ENCODE measurements at places on chromosomes 4 and X.

DNA sequence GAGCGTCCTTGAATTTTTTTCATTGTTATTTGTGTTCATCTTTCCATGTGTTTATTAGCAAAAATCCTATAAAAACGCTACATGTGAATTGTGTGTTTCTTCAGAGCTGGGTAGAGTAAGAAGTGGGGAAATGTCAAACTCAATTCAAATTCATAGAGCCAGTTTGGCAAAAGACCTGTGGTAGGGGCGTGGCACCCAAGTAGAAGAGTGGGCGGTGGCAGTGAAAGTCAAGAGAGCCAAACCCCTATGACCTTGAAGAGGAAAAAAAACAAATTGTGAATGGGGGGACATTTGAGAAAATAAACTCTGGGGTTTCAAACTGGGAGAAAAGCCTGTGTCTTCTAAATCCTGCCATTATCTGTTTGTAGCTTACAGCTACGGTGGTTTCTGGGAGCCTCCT, 4.4 kb upstream of the FOXO4 start:
- no peak for DNase-seq

DNA sequence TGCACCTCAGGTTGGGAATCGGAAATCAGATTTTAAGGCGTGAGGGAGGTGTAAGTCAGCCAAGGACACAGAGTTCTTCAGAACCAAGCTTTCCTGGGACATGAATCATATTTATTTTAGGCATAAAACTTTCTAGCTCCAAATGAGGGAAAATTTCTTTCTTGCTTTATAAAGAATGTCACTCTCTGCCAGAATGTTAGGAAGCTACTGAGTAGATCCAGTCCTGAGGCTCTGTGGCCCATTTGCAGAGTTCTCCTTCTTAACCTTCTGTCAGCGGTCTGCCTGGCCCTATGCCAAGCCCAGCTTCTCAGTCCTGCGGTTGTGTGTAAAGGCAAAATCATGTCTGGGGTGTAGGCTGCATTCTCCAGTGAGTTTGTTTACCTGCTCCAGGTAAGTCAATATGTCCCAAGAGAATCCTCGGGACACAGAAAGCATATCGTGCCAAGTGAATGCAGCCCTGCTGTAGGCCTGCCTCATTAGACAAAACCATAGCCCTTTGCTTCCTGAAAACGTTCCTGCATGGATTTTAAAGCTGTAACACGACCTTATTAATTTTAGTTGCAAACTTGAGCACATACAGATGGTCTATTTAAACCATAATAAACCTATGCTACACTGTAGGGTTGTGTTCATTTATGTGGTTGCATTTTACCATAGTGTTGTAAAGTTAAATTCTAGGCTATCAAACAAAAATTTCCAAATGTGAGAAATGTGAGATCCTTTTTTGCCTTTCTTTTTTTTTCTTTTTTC, 29.2 kb upstream of the CCNI start:
- peak; percentile 73 for DNase-seq

GRCh38 chrX:70421618-70422017, 1.5 kb upstream of the GDPD2 start:
- DNase-seq = no peak

DNA sequence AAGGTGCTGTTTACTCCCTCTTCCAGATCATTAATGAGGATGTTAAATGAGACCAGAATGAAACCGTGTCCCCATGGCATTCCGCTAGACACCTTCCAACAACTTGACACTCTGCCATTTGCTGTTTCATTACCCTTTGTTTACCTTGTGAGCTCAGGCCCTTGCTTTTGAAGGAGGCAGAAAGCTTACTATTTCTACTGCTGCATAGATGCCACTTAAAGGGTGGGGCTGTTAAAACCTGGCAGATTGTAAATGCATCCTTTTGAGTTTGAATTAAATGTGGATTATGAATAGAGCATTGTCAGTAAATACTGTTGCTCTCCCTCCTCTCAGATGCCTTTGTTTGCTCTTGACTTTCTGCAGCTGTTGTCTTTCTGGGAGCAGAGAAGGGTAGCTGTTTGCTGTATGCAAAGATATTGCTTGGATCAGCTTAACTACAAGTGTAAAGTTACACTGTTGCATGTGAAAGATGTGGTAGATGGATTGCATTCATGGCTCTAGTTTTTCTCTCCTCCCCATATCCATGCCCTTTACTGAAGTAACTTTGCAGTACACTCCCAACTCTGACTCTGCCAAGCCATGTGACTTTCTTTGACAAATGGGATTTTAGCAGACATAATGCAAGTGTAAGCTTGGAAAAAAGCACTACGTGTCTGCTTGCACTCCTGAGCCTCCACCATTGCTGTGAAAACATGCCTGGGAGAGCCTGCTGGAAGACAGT, 75.0 kb upstream of the DHX15 start:
- no peak for DNase-seq
